CD14-positive monocyte (primary cell): ENCODE measurements at places on chromosomes 2 and 18. TPM values are rescaled to one million over a fixed set of nuclear protein-coding genes. Genes with fewer than 3 reads are reported as not detected.

GRCh38 chr2:95530734-95531133 is 46.2 kb upstream of the TRIM43B start:
- H3K27ac ChIP-seq, result no peak overlapping the region
- H3K27me3 ChIP-seq, result peaks cover 7% of the 10 kb centered on the region
- H3K36me3 ChIP-seq, result no peaks in the 10 kb centered on the region
- DNase-seq, result no peak

HOXD1 gene
- polyA plus RNA-seq, result not detected

GRCh38 chr2:86062043-86062442 is 43.6 kb downstream of the POLR1A start:
- H3K27me3 ChIP-seq, result no peaks in the 10 kb centered on the region
- H3K36me3 ChIP-seq, result peaks cover 75% of the 10 kb centered on the region
- no peak overlapping the region for H3K4me3 ChIP-seq
- no peaks in the 10 kb centered on the region for H3K4me1 ChIP-seq
- no peak for DNase-seq
- no peak overlapping the region for H3K27ac ChIP-seq

ATP9B gene
- polyA plus RNA-seq, result 20.3 and 21.9 TPM in 2 replicates

- DNase-seq, result no peak
- H3K27me3 ChIP-seq, result no peaks in the 10 kb centered on the region
- no peak overlapping the region for H3K4me3 ChIP-seq
- H3K27ac ChIP-seq, result no peak overlapping the region
- H3K4me1 ChIP-seq, result peaks cover 59% of the 10 kb centered on the region
Observed at GRCh38 chr2:8510519-8510918, 171.3 kb upstream of the ID2 start.
